ENCODE measurements at places on chromosomes 11 and 22.

DNA sequence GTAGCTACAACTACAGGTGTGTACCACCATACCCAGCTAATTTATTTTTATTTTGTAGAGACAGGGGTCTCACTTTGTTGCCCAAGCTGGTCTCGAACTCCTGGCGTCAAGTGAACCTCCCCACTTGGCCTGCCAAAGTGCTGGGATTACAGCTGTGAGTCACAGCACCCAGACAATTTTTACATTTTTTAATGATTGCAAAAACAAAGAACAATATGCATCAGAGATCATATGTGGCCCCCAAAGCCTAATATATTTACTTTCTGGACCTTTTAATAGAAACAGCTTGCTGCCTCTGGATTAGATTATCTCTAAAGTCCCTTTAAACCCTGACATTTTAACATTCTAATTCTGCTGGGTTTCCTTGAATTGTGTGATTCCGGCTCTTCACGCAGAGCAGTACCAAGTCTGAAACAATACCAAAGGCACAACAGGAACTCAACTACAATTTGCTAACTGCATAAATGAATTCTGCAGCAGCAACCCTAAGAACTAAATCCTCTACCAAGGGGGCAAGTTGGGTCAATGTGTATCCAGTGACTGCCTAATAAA is 25.0 kb downstream of the RAB30 start:
- no peak for DNase-seq

GRCh38 chr22:41222846-41223507 is 17.8 kb downstream of the CHADL start:
- no peak for DNase-seq

DNA sequence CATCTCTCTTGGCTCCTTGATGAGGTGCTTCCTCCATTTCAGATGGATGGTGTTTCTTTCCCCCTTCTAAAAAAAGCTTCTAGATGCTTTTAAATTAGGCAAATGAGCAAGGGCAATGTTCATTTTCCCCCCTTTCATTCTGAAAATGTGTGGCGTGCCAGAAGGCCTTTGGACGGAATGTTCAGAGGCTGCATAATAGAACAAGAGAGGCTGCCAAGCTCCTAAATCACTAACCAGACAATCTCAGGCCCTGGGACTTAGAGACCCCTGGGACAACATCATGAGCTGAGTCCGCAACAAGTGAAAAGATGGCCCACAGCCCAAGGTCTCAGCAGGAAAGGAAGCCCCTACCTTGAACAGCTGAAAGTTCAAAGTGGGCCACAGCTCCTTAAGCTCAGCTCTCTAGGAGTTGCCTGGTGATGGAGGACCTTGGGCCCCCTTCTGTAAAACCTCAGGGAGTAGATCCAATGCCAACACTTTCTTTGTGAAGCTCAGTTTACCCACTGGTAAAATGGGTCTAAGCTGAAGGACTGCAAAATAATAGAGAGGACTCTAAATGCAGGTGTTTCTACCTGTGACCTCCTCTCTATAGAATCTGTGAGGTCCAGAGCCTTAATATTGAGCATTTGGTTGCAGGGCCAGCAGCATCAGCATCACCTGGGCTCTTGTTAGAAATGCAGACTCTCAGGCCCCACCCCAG is 144.0 kb downstream of the FBXO7 start:
- DNase-seq = no peak

DNA sequence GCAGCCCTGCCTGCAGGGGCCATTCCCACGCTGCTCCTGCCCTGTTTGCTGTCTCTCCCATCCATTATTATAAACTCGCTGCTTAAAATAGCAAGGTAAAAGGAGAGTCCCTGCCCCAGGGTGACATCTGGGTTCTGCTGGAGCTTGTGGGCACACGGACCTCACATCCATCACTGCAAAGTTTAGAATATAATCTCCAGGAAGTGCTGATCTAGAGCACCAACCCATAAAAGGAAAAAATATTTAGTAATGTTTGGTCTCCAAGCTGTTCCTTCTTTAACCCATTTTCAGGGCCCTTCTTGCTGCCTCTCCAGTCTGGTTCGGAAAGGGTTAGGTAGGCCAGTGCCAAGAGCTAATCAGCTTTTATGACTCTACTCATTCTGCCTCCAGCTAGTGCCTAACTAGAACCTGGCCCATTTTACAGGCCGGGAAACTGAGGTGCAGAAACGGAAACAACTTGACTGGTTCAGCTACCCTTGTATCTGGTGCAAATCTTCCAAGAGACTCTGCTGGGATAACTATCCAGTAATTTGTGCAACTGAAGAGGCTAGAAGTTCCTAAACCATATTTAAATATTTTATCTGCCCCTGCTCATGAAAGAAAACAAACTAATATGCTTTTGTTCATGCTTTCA is 37.5 kb downstream of the IRAG1 start:
- no peak for DNase-seq

DNA sequence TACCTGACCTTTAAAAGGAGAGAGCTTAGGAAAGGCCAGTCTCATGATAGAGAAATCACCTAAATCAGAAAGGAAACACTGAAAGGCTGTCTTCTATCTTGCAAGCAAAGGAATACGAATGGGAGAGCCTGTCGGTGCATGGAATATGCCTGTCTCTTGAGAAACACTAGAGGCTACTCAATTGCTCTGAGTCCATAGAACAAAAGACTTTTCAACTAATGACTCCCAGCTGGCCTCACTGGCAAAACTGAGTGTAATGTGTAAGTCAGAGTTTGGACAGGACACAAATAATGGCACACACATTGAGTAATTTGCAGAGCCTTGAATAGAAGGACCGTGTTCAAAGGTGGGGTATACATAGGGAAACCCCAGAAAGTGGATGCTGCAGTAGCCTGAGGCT is 171.0 kb upstream of the ARHGAP20 start:
- no peak for DNase-seq

- peak; percentile 5 for DNase-seq
Observed at GRCh38 chr11:133078591-133079404, 453.5 kb downstream of the OPCML start.

DNA sequence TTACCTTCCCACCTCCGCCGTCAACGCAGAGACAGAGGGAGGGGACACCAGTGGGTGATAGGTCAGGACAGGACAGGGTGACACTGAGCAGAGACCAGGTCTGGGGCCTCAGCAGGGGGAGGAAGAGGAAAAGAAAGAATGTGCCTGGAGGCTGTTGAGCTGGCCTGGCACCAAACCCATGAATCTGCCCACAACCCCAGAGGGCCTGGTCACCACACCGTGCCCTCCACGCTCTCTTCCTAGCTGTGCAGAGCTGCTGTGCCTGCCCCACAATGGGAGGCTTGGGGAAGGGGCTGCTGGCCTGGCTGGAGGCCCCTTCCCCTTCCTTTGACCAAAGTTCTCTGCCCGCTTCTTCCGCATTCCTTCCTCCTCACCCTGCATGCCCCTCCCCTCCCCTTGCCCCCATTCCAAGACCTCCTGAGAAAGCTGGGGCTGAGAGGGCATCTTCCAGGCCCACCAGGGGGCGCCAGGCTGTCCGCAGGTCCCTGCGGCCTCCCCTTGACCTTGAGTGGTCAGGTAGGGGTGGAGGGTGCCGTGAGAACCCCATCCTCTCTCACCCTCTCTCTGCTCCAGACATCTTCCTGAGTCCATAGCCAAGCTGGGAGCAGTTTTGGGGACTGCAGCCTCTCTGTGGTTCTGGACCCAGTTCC is 11.0 kb upstream of the CACNA1I start:
- DNase-seq = no peak

GRCh38 chr22:20580611-20581502 is 73.4 kb downstream of the MED15 start:
- no peak for DNase-seq

DNA sequence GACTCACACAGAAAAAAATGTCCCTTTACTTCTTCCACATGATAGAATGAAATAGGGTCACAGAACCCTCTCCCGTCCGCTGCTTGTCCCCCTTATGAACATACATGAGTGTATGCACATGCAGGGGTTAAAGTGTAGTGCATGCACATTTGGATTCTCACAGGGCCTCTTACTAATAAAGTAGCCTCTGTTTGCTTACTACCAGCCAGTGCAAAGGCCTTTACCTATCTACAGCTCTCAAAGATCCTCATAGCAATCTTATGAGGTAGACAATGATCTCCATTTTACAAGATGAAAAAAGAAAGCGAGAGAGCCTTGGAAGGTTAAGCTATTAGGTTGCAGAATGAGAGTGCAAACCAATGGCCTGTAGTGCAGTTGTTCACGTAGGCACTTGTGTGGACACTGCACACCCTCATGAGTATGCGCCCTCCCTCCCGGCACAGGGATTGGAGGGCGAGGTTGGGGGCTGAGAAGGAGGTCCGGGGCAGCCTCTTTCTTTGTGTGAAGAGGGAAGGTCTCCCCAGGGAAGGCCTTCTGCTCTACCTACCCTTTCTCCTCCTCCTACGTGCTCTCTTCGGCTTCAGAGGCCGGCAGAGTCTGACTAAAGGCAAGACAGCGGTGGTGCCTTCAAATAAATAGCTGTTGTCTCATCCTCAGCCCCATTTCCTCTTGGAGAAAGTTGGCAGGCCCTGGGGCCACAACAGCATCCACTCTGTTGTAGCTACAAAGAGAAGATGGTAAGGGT is 91.3 kb downstream of the CEP164 start:
- no peak for DNase-seq

GRCh38 chr22:31616315-31616980 is 45.6 kb downstream of the PISD start:
- DNase-seq = peak; percentile 7

DNA sequence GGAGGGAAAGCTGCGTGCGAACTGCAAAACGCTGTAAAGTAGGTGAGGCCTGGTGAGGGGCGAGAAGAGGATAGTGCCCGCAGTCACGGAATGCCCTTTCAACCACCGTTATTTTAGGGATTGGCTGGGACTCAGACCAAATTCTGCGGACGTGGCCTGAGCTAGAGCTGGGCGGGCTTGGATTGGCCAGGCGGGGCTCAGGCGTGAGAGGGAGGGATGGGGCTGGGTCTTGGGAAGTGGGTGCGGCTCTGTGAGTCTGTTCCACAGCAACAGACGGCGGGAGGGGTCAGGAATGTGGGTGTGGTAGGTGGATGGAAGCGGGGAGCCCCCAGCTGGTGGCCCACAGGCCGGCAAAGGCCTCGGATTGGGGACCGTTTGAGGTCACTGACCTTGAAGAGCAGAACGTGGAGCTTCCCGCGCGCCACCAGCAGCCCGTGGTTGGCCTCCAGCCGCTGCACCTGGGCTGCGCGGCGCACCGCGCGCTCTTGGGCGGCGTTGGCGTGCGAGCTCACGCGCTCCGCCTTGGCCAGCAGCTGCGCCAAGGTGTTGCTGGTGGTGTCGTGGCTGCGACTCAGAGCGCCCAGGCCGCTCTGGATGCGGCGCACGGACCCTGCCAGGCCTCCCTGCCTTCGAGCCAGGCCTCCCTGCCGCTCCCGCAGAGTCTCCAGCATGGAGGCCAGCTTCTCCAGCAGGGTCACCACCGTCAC is 444 bp downstream of the CAVIN3 start:
- no peak for DNase-seq

DNA sequence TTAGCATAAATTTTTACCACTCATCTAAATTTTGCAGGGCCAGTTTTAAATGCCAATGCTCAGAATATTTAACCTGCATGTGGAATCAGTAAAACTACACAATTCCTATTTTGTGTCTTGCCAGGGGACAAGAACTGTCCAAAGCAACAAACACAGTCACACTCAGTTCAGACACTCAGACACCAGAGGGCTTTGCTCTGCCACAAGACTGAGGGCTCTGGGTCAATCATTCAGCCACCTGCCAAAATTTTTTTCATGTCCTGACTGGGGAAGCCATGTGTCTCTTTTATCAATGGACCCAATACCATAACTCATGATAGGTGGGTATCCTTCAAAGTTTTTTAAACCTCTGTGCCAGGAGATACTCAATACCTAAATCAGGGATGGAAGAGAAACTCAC is 304.0 kb upstream of the ANO3 start:
- no peak for DNase-seq

GRCh38 chr11:69210310-69211035 is 54.7 kb downstream of the SMIM38 start:
- no peak for DNase-seq

- DNase-seq = no peak
Observed at GRCh38 chr11:68810164-68810563, 31.6 kb downstream of the CPT1A start.

DNA sequence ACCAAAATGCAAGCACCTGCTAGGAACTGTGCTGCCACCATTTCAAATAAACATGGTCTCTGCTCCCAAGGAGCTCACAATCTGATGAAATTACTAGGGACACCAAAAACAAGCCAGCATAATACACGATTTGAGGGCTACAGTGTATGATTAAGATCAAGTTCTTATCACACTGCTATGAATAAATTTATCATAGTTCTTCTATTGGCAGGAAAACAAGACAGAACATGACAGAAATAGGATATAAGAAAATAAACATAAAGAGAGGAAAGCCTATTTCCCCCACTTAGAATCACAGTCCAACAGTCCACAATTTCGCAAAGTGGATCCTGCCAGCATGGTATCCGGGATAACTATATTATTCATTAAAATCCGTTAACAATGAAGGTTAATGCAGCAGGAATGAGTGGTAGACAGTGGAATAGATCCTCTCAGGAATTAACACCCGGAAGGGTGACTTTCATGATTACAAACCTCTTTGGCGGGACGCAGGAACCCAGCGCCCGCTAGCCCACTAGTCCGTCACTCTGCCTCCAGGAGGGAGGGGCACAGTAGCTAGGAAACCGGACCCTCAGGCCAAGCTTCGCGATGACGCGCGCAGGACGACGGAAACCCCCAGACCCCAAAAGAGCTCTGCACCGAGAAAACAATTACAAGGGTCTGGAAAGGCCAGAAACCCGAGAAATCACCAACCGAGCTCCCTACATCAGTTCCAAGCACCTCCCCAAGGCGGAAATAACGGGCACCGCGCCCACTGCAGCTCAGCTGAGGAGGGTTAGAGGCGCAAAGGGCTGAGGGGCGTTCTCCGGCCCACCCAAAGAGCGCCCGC is 607 bp downstream of the CCDC82 start:
- no peak for DNase-seq

- no peak for DNase-seq
Observed at GRCh38 chr11:90536301-90536700, 313.5 kb upstream of the CHORDC1 start.

DNA sequence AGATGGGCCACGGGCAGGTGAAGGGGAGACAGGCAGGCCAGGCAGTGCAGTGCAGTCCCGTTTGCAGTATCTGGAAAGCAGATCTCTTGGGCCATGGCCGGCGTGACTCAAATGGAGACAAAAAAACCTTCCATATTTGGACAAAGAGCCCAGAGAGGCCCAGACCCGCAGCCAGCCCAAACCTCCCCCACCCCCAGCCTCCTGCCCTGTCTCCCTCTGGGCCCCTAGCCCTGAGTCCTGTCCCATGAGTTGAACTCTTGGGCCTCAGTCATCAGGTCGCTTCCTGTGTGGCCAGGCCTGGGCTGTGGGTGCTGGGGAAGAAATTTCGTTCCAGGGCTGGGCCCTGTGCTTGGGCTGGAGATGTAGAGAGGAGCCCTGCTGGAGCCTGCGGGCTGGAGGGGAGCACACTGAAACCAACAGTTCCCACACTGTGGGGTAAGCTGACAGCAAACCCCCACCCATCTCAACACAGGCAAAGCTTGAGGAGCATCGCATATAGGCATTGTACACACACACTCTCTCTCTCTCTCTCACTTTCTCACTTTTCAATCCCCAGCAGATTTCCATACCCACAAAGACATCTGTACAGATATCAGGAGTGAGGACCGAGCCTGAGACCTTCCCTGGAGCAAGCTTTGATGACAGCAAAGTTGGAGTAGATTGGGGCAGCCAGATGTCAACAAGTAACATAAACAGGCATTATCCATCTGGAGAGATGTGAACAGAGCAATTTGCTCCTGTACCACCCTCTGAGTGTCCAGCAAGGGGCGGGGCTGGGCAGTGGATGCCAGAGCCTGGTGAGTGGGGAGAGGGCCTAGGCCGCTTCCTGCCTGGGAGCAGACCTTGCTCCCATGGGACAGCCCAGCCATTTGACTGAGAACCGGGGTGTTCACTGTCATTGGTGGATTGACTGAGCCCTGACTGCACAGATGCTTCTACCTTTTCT is 17.2 kb downstream of the ARHGEF17 start:
- DNase-seq = no peak
